Activated T-helper 1 cell treated with anti-CD3 and anti-CD28 coated beads, Interleukin-12 subunit alpha, Interleukin-12 subunit beta, Interleukin-2, Interleukin-4 antibody, amounts not matched to agents 30 ng/mL and 10 ng/mL and 1 ng/mL, durations not matched to agents 14 hours and 24 hours and 36 hours (primary cell): ENCODE measurements at places on chromosomes 7 and 10. TPM values are rescaled to one million over a fixed set of nuclear protein-coding genes. Genes with fewer than 3 reads are reported as not detected.
A peak's percentile ranks its signal among the peaks of the same experiment; 100 is the strongest.

The UCMA gene
- not detected in 2 replicates for total RNA-seq

The NPC1L1 gene
- not detected in 2 replicates for total RNA-seq

- no peaks in the 10 kb centered on the region for H3K4me1 ChIP-seq
- DNase-seq = no peak
- H3K4me3 ChIP-seq = no peak overlapping the region
- H3K27ac ChIP-seq = no peak overlapping the region
Measured at GRCh38 chr7:116948934-116949333, 4.4 kb upstream of the ST7 start.

- H3K4me1 ChIP-seq = no peaks in the 10 kb centered on the region
- H3K27me3 ChIP-seq = no peaks in the 10 kb centered on the region
- H3K4me3 ChIP-seq = no peak overlapping the region
- H3K36me3 ChIP-seq = no peaks in the 10 kb centered on the region
Measured at GRCh38 chr7:70229242-70229641, 631.0 kb downstream of the AUTS2 start.

- H3K36me3 ChIP-seq = peaks cover 2% of the 10 kb centered on the region
- H3K4me1 ChIP-seq = peaks cover 22% of the 10 kb centered on the region
- DNase-seq = no peak
- no peak overlapping the region for H3K27ac ChIP-seq
- H3K27me3 ChIP-seq = peaks cover 31% of the 10 kb centered on the region
Measured at GRCh38 chr7:122143376-122143750, 686 bp downstream of the AASS start.

The PTPN12 gene
- total RNA-seq = 10.5 and 13.5 TPM in 2 replicates

The FGFR2 gene
- total RNA-seq = not detected in 2 replicates

DNA sequence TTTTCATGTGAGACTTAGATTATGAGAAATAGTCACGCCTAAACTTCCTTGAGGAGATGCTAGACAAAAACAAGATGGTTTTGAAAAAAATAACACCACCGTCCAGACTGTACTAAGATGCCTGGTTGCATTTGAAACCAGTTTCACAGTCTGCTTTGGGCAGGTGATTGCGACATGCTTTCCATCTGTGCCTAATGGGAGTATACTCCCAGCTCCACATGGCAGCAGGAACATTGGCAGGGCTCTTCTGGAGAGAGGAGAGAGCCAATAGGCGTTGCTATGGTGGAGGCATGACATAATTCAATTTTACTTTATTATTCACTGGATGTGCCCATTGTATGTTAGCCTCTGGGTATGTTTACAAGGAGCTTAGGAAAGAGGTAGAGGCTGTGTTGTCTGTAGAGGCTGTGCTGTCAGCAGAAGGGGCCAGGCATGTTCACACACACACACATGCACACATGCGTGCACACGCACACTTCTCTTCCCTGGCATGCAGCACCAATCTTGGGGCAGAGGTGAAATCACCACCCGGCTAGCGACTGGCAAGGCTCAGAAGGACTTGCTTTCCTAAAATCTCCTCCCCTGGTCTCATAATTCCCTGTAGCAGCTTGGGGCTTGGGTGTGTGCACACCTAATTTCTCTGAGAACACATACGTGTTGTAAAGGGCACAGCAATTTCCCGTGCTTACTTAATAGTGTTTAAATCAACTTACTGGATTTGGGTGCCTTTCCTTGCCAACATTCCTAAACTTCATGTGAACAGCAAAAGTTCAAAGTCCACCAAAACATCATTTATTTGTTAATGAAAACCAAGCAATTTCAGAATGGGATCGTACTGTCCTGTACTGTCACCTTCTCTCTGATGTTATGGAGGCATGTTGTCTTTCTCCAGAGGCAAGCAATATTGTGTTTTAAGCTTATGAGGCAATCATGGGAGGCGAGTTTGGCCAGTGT lies 162.1 kb downstream of the TCF7L2 start:
- H3K36me3 ChIP-seq = no peaks in the 10 kb centered on the region
- H3K4me1 ChIP-seq = no peaks in the 10 kb centered on the region
- peaks cover 5% of the 10 kb centered on the region for H3K27me3 ChIP-seq
- H3K4me3 ChIP-seq = no peak overlapping the region
- no peak overlapping the region for H3K27ac ChIP-seq

GRCh38 chr10:70772627-70773026 lies 12.6 kb downstream of the TBATA start:
- H3K27me3 ChIP-seq = peaks cover 2% of the 10 kb centered on the region
- H3K36me3 ChIP-seq = no peaks in the 10 kb centered on the region

DNA sequence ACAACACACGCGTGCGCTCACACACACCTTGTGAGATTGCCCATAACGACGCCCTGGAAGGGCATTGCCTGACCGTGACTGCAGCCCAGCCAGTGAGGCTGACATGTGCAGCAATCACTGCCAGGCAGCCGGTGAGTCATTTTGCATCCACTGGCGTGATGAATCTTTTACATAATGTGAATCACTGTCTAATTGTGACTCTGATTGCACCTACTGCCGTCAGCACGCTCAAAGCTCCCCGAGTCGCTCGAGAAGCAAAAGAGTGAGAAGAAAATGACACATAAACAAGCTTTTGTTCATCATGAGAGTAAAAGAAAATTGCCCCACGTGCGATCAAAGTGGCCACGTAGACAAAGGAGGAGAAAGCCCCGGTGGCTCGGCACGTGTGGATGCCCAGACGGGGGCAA lies 117.4 kb upstream of the PFKP start:
- H3K4me3 ChIP-seq = no peak overlapping the region
- peaks cover 39% of the 10 kb centered on the region for H3K4me1 ChIP-seq
- H3K27me3 ChIP-seq = peaks cover 9% of the 10 kb centered on the region
- H3K27ac ChIP-seq = no peak overlapping the region
- no peak for DNase-seq

- H3K27me3 ChIP-seq = peaks cover 4% of the 10 kb centered on the region
- no peak overlapping the region for H3K4me3 ChIP-seq
- no peak overlapping the region for H3K27ac ChIP-seq
Measured at GRCh38 chr10:113499806-113500205, 53.0 kb upstream of the HABP2 start.

- DNase-seq = no peak
- no peaks in the 10 kb centered on the region for H3K27me3 ChIP-seq
- no peaks in the 10 kb centered on the region for H3K4me1 ChIP-seq
Measured at GRCh38 chr7:91683823-91684222, 196.7 kb downstream of the MTERF1 start.

DNA sequence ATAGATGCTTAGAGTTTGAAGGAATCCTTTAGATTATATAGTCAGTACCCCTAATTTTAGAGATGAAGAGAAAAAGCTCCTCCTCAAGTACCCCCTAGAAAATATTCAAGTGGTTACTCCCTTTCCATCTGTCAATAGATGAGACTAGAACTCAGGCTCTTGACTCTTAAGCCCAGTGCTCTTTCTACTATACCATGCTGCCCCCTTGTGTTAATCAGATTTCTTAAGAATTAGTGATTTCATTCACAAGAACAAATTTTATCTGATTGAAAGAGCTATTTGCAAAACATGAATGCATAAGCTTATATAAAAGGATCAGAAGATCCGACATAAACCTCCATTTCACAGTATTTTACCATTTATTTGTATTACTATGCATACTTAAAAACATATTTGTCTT lies 179.3 kb downstream of the TFEC start:
- H3K27ac ChIP-seq = no peak overlapping the region
- DNase-seq = no peak
- no peaks in the 10 kb centered on the region for H3K36me3 ChIP-seq
- H3K27me3 ChIP-seq = no peaks in the 10 kb centered on the region
- no peaks in the 10 kb centered on the region for H3K4me1 ChIP-seq

The GSTO1 gene
- total RNA-seq = 125 TPM in 2 replicates

DNA sequence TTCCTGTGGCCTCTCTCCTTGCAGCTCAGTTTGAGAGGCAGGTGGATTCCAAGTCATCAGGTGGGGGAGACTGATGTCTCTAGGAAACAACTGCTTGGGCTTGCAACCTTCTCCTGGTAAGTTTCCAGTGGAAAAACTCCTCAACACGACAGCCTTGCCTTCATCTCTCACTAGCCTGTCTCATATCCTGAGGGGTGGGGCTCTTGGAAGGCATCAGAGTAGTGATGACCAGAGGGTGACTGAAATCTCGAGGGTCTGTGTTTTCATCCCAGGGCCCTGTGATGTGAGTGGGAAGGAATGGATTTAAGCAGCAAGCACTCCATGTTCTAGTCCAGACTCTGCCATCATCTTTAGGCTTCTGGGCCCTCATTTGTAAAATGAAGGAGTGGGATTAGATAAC lies 107.0 kb downstream of the NRP1 start:
- no peaks in the 10 kb centered on the region for H3K4me1 ChIP-seq
- peaks cover 4% of the 10 kb centered on the region for H3K27me3 ChIP-seq

- DNase-seq = no peak
- H3K36me3 ChIP-seq = no peaks in the 10 kb centered on the region
- no peaks in the 10 kb centered on the region for H3K4me1 ChIP-seq
Measured at GRCh38 chr7:29449569-29450260, 113.9 kb upstream of the PRR15 start.

The PRR15 gene
- total RNA-seq = not detected in 2 replicates

GRCh38 chr10:69715899-69716606 lies 85.7 kb upstream of the COL13A1 start:
- no peak overlapping the region for H3K4me3 ChIP-seq
- DNase-seq = no peak
- H3K36me3 ChIP-seq = no peaks in the 10 kb centered on the region
- no peaks in the 10 kb centered on the region for H3K4me1 ChIP-seq
- no peak overlapping the region for H3K27ac ChIP-seq

DNA sequence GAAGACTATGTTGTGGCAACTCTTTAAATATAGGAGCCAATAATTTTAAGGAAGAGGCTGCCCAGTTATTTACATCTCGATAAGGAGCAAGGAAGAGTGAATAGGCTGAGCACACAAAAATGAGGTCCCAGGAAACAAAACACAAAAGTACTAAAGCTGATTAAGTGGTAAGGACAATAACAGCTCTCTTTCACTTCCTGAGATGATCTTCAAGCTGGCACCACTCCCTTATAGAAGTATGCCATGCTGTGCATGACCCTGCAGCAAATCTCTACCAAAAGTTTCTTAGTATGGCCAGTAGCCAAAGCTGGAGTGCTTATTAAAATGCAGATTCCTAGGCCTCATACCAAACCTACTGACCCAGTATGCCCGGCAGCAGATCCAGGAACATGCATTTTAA lies 39.7 kb downstream of the CADPS2 start:
- no peak overlapping the region for H3K4me3 ChIP-seq
- no peak for DNase-seq

- no peak for DNase-seq
- peak overlapping the region; percentile 40 for H3K27ac ChIP-seq
- H3K36me3 ChIP-seq = no peaks in the 10 kb centered on the region
Measured at GRCh38 chr7:142391191-142391992, 133.5 kb upstream of the PRSS58 start.

DNA sequence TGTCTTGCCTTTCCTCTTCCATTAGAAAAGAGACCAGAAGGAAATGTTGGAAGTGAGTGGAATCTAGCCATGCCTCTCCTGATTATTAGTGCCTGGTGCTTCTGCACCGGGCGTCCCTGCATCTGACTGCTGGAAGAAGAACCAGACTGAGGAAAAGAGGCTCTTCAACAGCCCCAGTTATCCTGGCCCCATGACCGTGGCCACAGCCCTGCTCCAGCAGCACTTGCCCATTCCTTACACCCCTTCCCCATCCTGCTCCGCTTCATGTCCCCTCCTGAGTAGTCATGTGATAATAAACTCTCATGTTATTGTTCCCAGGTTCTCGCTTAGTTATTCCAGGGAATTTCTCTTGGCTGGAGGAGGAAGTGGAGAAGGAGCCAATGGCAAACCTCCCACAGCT lies 4.2 kb downstream of the TMEM176A start:
- peaks cover 29% of the 10 kb centered on the region for H3K27me3 ChIP-seq
- no peak for DNase-seq
- H3K4me1 ChIP-seq = no peaks in the 10 kb centered on the region
- H3K36me3 ChIP-seq = no peaks in the 10 kb centered on the region
- H3K4me3 ChIP-seq = no peak overlapping the region
- H3K27ac ChIP-seq = no peak overlapping the region

- H3K4me3 ChIP-seq = no peak overlapping the region
- DNase-seq = no peak
- peaks cover 2% of the 10 kb centered on the region for H3K36me3 ChIP-seq
- no peaks in the 10 kb centered on the region for H3K27me3 ChIP-seq
Measured at GRCh38 chr7:130379532-130379920, 768 bp upstream of the CPA1 start.

The ITPRID1 gene
- not detected in 2 replicates for total RNA-seq

The ZNF365 gene
- total RNA-seq = not detected in 2 replicates

DNA sequence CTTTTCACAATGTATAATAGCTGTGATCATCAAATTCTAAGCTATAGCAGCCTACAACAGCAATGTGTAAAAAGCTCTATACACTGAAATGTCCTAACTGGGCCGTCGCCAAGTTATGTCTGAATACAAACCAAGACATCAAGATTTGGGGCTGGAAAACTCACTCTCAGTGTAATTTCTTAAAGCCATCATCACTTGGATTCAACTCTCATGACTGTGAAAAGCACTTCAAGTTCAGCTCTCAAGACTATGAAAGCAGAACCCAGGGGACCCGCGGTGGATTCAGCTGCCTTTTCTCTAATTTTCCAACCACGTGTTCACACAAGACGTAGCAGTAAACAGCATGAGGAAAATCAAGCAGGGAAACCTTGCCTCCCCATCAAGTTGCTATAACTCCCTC lies 15.8 kb upstream of the ZNRF2 start:
- H3K4me1 ChIP-seq = no peaks in the 10 kb centered on the region
- no peaks in the 10 kb centered on the region for H3K36me3 ChIP-seq
- DNase-seq = no peak

The TFPI2 gene
- not detected in 2 replicates for total RNA-seq

DNA sequence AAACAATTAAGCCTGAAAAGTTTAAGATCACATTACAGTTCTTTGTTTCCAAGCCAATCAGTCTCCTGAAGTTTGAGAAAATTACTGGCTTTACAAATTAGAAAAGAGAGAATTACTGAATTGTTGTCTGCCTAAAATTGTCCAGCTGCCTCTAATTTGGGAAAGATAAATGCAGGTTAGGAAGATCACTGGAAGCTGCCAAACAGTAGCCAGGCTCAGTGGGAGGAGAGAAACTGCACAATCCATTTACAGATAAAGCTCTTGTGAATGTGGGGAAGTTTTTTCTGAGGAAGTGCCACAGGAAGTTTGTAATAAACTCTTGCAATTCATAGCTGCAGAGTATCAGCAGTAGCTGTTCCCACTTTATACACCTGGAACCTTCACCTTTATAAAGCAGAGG lies 100.7 kb downstream of the IQUB start:
- H3K27me3 ChIP-seq = no peaks in the 10 kb centered on the region
- no peak for DNase-seq
- no peaks in the 10 kb centered on the region for H3K4me1 ChIP-seq
- H3K36me3 ChIP-seq = no peaks in the 10 kb centered on the region
- H3K4me3 ChIP-seq = no peak overlapping the region

The CHRM2 gene
- total RNA-seq = not detected in 2 replicates

DNA sequence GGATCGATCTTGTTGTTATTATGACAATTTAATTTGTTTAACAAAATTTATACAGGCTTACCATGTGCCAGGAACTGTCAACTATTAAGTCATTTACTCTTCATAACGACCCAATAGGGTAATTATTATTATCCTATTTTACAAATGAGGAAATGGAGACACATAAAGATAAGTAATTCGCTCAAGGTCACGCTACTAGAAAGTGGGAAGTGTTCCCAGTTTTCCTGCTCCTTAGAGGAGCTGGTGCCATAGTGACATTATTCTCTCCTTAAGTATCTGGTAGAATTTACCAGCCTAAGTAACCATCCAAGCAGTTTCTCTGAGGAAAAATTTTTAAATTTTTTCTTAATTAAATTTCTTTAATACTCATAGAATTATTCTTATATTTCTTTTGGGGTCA lies 360.9 kb upstream of the RNF32 start:
- no peaks in the 10 kb centered on the region for H3K4me1 ChIP-seq
- DNase-seq = no peak
- H3K27me3 ChIP-seq = peaks cover 2% of the 10 kb centered on the region
- H3K36me3 ChIP-seq = no peaks in the 10 kb centered on the region
- H3K4me3 ChIP-seq = no peak overlapping the region

The WDR91 gene
- total RNA-seq = 34.6 and 35.4 TPM in 2 replicates

The RPS24 gene
- total RNA-seq = 1,627 and 1,651 TPM in 2 replicates
